Stimulated activated CD4-positive, alpha-beta T cell treated with anti-CD3 and anti-CD28 coated beads, Interleukin-4, amount 100 ng/mL, for 1 hour (primary cell): ENCODE measurements at places on chromosomes 2 and 18.

GRCh38 chr2:42314892-42315468, 46.0 kb downstream of the COX7A2L start:
- DNase-seq: no peak

- no peak for DNase-seq
Measured at GRCh38 chr2:27886322-27886721, 3.9 kb downstream of the RBKS start.

GRCh38 chr2:55120634-55121359, 70.5 kb upstream of the RTN4 start:
- DNase-seq: no peak

GRCh38 chr18:78525366-78526111, 454.1 kb upstream of the SALL3 start:
- no peak for DNase-seq

DNA sequence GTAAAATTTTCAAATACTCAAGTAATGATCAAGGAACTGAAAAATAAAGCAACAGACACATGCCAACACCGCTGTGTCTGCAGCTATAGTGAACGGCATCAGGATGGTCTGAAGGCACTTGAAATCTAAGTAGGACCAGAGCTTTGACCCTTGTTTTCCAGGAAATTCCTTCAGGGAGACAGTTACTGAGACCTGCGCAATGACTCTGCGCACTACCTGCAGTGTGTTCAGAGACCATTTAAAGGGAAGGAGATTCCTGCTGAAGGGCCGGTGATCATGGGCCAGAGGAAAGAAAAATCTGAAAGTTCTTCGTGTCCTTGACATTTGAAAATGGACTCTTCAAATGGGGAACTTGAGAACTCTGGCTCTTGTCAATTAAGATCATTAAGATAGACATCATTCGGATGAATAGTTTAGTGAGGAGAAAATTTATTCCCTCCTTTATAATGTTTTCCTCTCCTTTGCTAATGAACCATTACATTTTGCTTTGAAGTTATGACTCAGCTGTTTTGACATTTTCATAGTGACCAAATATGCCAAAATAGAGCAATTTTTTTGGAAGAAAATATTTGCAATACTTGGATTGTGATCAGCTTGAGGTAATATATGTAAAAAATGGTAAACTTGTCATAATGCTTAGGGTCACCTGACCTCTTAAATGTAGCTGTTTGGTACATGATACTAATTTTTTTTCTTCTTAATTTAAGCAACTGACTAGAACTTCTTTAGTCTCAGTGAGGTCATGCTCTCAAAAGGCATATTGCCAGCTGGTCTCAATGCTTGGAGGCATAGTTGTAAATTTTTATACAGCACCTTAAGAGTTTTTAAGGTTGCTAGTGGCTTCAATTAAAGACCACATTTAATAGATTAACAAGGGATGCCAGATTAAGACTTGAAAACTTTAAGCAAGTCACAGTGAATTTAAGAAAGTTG, 329.3 kb downstream of the ARHGAP15 start:
- no peak for DNase-seq

DNA sequence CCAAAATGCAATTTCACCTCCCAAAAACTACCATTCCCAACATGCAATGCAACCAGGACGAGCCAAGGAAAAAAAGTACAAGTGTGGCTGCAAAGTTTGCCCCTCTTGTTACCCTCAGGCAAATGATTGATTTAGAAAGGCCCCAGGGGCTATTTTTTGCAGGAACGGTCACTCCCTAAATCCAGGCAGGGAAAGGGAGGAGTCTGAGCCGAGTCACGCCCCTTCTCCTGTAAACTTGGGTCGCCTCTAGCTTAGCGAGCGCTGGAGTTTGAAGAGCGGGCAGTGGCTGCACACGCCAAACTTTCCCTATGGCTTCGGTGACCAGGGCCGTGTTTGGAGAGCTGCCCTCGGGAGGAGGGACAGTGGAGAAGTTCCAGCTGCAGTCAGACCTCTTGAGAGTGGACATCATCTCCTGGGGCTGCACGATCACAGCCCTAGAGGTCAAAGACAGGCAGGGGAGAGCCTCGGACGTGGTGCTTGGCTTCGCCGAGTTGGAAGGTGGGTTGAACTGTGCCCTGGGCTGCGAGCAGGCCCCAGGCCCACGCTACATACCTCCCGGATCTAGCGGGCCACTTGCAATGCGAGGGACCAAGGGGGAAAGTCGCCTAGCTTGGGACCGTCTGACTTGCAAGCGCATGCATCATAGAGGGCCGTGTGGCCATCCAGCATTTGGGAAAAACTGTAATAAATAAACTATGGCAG, at the start of gene GALM:
Gene GALM, plus strand, starts transcription at position 261 of the 702 bp plus-strand sequence. Its CDS starts 48 bp downstream, at position 309.
- DNase-seq: peak; percentile 54

DNA sequence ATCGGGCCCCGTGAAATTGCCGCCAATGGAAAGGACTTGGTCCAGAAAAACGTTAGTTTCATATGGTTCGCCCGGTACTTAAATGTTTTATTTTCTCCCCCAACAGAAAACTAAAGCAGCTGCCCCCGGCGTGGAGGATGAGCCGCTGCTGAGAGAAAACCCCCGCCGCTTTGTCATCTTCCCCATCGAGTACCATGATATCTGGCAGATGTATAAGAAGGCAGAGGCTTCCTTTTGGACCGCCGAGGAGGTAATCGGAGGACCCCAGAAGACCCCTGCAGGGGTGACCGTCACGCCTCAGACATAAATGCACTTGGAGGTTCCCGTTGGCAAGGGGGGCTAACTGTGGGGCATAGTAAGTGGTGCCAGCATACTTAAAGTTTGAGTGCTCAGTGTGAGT, 742 bp downstream of the RRM2 start:
- peak; percentile 8 for DNase-seq
